ENCODE measurements at places on chromosomes 5 and 9. TPM values are rescaled to one million over a fixed set of nuclear protein-coding genes. Genes with fewer than 3 reads are reported as not detected.

GRCh38 chr5:181204826-181205760 lies at the start of gene TRIM7:
TRIM7 (minus strand) TSS chr5:181205196; CDS start chr5:181205110, 86 bp downstream.
- DNase-seq: no peak

GRCh38 chr9:34994260-34994899 lies 4.8 kb downstream of the DNAJB5 start:
- no peak for DNase-seq

DNA sequence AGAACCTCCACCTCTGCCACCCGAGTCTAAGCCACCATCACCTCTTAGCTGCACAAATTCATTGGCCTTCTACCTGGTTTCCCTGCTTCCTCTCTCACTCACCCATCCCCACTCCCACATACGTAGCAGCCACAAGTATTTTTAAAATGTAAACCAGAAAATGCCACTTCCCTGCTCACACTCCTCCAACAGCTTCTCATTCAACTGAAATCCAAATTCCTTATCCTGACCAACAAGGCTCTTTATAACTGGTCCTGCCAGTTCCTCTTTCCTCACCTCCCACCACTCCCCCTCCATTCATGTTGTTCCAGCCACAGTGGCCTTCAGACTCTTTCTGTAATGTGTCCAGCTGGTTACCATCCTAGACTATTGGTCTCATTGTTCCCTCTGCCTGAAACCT lies 25.0 kb upstream of the PALM2AKAP2 start:
- no peak for DNase-seq

- DNase-seq: peak; percentile 44
These were observed 46.2 kb downstream of the NSUN2 start for GRCh38 chr5:6586647-6587042.

DNA sequence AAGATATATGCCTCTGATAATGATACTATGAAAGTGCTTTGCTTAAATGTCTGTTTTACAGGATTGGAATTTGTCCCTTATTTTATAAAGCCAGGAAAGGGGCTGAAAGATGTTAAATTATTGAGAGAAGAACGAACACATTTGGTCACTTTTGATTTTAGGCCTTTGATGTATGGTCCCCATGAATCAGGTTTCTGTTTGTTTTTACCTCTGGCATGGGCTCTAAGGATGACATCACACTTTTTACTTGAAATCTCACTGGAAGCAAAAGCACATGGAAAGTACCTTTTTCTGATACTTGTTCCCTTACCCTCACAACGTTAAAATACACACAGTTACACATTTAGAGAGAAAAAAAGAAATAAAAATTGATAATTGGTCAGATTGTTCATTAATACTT lies 6.9 kb downstream of the OTULIN start:
- DNase-seq: no peak

GRCh38 chr9:132472599-132472998 lies 62.6 kb downstream of the CFAP77 start:
- DNase-seq: no peak

DNA sequence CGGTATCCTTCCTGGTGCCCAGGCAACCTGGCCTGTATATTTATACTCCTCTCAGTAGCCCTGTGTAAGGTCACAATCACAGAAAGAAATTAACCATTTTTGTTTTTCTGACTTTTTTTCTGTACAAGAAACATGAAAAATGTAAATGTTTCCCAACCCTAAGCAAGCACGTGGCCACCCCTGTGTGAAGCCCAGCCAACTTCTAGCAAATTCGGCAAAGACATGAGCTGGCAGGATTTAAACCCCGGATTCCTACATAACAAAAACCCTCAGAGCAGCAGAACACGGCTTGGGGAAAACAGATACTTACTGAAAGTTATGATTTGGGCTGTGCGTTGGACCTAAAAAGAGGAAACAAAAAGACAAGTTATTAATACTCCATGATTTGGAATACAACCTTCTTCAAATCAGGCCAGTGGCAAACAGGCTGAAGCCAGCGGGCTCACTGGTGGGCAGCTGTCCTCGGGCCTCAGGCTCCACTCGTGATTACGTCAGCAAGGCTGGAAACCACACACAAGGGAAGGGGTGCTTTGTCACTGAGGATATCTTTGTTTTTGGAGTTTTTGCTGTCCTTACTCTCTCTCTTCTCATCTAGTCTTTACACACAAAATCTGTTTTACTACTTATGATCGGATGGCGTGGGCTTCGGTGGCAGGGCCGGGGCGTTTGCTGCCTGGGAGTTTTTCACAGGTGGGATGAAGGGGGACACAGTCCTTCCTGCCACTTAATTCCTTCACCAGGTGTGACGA lies 194.1 kb downstream of the ROR2 start:
- no peak for DNase-seq

GRCh38 chr5:157006262-157006661 lies 43.2 kb upstream of the TIMD4 start:
- DNase-seq: no peak

GRCh38 chr5:9069650-9070049 lies 476.2 kb downstream of the SEMA5A start:
- no peak for DNase-seq

- DNase-seq: no peak
These were observed 205.5 kb downstream of the PAX5 start for GRCh38 chr9:36828611-36829013.

DNA sequence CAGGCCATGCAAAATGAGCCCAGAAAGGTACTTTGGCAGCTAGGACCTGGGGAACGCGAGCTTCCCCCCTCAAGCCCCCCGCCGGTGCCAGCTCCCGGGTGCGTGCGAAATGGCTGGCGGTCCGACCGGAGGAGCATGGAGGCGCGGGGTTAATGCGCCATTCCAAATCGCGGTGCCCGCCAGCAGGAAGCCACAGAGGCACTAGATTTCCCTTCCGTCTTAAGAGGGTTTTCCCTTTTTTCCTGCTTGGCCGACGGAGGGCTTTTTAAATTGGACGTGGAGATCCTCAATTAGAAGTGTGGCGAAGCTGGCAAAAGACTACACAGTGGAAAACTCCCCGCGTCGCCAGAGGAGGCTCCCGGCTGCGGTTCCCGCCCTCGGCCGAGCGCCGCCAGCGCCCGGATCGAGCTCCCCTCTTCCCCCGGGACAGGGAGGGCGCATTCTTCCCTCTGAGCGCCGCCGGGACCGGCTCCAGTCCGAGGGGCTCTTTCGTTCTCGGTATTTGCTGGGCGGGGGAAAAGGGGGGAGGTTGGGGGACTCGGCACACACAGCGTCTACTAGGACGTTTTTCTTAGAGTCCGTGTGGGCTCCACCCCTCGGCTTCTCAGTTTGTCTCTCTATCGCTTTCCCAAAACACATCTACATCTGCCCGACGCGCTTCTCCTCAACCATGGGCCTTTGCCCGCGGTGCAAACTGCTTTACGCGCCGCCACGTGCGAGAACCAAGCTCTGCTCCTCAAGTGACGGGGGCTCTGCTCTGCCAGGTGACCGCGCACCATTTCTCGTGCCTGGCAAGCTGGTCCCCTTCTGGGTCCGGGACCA lies 3.0 kb downstream of the GDNF start:
- DNase-seq: no peak

DNA sequence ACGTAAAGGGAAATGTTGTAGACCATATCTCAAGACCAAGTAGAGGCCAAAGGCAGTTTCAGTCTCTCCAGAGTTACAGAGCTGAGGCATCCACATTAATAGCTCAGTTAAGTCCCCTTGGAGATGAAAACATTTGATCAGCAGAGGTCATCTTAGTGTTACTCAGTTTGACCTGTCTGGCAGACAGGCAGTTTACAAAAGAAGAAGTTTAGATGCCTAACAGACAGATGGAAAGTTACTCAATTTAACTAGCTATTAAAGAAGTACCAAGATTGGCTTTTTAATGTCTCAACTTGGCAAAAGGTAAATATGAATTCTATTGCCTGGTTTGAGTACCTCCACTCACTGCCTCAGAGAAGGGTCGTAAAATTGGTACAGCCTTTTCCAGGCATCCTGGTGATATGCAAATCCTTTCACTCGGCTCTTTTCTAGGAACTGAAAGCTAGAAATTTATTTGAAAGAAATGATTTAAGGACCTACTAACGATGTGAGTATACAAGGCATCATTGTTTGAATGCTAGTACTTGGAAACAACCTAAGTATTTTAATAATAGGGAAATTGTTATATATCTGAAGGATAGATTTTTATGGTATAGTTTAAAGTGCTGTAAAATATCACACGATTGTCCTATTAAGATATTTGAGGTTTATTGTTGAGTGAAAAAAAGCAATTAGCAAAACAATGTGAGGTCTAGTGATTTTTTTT lies 14.8 kb downstream of the ACO1 start:
- DNase-seq: no peak

- no peak for DNase-seq
These were observed 42.5 kb downstream of the CEMIP2 start for GRCh38 chr9:71725590-71726338.

DNA sequence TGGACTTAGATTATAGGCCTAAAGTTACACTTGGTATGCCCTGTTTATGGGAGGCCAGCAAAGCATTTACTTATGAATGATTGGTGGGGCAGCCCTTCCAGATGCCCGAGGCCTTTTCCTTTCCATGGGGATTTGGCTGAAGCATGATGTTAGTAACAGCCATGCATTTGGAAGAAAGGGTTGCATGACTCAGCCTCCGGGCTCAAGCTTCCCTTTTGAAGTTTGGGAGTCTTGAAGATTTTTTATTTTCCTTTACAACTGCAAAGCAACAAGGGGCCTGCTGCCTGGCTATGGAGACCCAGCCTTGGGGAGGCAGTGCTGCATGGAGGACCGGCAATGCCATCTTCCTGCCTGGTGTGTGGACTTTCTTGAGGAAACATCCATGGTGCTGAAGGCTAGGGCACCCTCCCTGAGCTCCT lies 244.7 kb downstream of the ICE1 start:
- DNase-seq: no peak

GRCh38 chr9:15390201-15390600 lies 32.5 kb upstream of the SNAPC3 start:
- no peak for DNase-seq

- DNase-seq: peak; percentile 86
These were observed 2.7 kb downstream of the VCAN start for GRCh38 chr5:83474161-83474796.

DNA sequence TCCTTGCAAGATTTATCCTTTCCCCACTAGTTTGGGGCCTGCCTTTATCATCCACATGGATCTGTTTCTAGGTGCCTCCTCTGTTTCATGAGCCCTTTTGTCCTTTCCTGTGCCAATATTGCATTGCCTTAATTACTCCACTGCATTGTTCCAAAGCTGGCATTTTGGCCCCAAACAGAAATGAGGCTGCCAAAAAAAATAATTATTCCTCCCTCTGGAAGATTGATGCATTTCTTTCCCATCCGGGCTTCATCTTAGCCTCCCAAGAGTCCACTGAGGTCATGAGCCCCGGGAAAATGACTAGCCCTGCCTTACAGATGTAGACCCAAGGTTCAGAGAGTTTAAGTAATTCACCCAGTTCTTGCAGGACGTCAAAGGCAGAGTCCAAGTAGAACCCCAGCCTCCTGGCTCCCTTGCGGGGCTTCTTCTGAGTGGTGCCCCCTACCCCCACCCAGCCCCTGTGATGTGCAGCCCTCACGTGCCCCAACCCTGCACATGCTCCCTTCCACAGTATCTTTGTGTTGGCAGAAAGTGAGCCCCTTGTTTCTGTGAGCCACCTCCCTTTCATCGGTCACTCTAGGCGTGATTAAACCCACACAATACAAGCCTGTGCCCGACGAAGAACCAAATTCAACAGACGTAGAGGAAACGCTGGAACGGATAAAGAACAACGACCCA lies 62.1 kb downstream of the TMOD1 start:
- DNase-seq: peak; percentile 27

DNA sequence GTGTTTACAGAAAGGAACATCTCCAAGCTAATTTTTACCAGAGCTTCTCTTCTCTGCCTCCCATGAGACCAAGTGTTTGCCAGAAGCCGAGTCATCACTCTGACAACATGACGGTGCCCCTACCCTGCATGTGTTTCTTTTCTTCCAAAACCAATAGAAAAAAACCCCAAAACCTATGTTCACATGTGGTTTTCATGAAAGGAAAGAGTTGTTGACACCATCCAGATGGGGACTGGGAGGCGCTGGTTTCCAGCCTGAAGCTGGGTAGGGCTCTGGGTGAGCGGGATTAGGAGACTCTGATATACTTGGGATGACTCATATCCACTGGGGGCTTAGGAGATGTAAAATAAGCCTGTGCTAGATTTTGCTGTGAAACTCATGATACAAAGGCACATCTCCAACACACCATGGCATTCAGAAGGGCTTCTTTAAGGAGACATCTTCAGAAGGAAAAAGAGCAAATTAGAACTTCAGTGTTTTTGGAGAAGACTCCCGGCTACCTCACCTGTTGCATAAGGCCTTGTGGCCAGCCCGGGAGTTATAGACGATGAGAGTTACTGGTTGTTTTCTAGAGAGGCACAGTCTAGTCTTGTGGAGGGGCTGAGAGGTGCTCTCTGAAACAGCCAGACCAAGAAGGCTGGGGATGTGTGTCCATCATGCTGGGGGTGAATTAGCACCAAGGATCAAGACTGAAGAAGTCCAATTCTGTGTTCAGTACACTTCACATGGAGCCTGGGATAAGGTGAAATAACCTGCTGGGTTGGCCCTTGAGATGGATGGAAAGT lies 108.9 kb upstream of the LHFPL2 start:
- DNase-seq: no peak

DNA sequence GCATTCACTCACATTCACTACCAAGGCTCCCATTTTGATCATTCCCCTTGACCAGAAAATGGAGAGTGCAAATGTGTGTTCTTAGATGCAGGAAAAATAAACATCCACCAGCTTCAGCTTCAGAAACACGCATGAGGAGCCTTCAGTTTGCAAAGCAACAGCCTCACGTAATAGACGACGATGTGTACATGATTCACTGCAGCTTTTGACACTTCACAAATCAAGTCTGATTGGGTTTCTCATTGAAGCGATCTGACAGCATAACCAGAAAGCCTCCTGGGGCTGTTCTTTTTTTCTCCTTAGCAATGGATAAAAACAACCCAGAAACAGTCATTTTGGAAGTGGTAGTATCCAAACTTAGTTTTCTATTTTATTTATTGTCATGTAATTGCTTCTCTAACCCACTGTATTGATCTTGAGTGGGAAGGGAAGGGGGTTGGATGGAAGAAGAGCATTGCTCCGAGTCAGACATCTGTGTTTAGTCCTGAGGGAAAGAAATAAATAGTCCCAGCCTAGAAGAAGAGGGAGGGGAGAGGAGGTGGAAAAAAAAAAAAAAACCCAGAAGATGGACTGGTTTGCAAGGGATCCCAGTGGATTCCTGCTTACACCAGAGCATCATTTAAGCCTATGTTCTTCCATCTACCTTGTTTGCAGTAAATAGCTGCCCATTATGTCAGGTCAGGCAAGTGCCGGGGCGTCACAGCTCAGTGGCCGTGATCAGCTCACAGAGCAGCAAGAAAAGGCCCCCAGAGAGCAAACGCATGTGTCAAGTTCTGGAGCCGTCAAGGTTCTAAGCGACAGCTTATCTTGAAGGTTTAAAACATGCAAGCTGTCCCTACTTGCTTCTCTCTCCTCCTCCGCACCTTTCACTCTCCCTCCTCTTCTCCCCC lies 190.2 kb upstream of the SNX2 start:
- DNase-seq: no peak

GRCh38 chr5:80797428-80798024 lies 142.7 kb upstream of the DHFR start:
- DNase-seq: no peak

The WASHC1 gene
- 24.2 TPM for total RNA-seq

The RNF208 gene
- 12.1 TPM for total RNA-seq

The PRUNE2 gene
- total RNA-seq: 3.3 TPM

The DROSHA gene
- 97.3 TPM for total RNA-seq

The DNAJB5 gene
- total RNA-seq: 12.2 TPM
